Fibroblast of lung (primary cell): ENCODE measurements at places on chromosomes 3 and 15. TPM values are rescaled to one million over a fixed set of nuclear protein-coding genes. Genes with fewer than 3 reads are reported as not detected.

MON1A gene
- 11.8 and 12.2 TPM in 2 replicates for total RNA-seq

EAF2 gene
- total RNA-seq, result 2.1 and 2.8 TPM in 2 replicates

SLC28A1 gene
- not detected in 2 replicates for total RNA-seq

TRPC1 gene
- 43.1 and 56.5 TPM in 2 replicates for total RNA-seq

TRAT1 gene
- not detected in 2 replicates for total RNA-seq

CFAP161 gene
- total RNA-seq, result 0.17 and 0.26 TPM in 2 replicates

NPAP1 gene
- total RNA-seq, result not detected in 2 replicates

SPESP1 gene
- total RNA-seq, result 4.6 and 8.2 TPM in 2 replicates

CNTN4 gene
- 0.17 and 0.51 TPM in 2 replicates for total RNA-seq

TUSC7 gene
- total RNA-seq, result not detected in 2 replicates

USP50 gene
- 0.17 TPM in 1 of 2 replicates, not detected in the other for total RNA-seq

RBPMS2 gene
- under 0.01 TPM in 1 of 2 replicates, not detected in the other for total RNA-seq

AGTR1 gene
- total RNA-seq, result 1.2 and 1.5 TPM in 2 replicates

FOXL2 gene
- total RNA-seq, result under 0.01 TPM in 2 replicates

CTXN2 gene
- not detected in 2 replicates for total RNA-seq

FANCD2 gene
- total RNA-seq, result 2.1 and 7.1 TPM in 2 replicates

TMEM212 gene
- total RNA-seq, result not detected in 2 replicates

AADACL2 gene
- under 0.01 TPM in 1 of 2 replicates, not detected in the other for total RNA-seq

MST1 gene
- 5.1 and 6.6 TPM in 2 replicates for total RNA-seq

GDPGP1 gene
- total RNA-seq, result 6.2 and 9.7 TPM in 2 replicates

PLA2G4B gene
- total RNA-seq, result 0.99 and 1.3 TPM in 2 replicates

DPPA2 gene
- total RNA-seq, result not detected in 2 replicates

GABRG3 gene
- not detected in 2 replicates for total RNA-seq

IL5RA gene
- total RNA-seq, result not detected in 2 replicates

DUOX1 gene
- total RNA-seq, result not detected in 2 replicates

TTC21A gene
- total RNA-seq, result 1.5 and 2.1 TPM in 2 replicates

VIPR1 gene
- total RNA-seq, result not detected in 2 replicates

HHATL gene
- not detected in 2 replicates for total RNA-seq

MKRN2OS gene
- total RNA-seq, result not detected in 2 replicates

PRICKLE2 gene
- 25.9 and 29.4 TPM in 2 replicates for total RNA-seq

SGO1 gene
- total RNA-seq, result 0.26 and 1.8 TPM in 2 replicates

TBC1D5 gene
- total RNA-seq, result 112 and 129 TPM in 2 replicates

TF gene
- under 0.01 and 0.33 TPM in 2 replicates for total RNA-seq

RASA2 gene
- total RNA-seq, result 10.0 and 11.4 TPM in 2 replicates

PAK6 gene
- under 0.01 TPM in 1 of 2 replicates, not detected in the other for total RNA-seq

TERC gene
- total RNA-seq, result 210 and 457 TPM in 2 replicates

MGA gene
- 31.6 and 33.7 TPM in 2 replicates for total RNA-seq

IQCH gene
- 2.6 and 5.0 TPM in 2 replicates for total RNA-seq

DNAH1 gene
- 1.8 and 3.0 TPM in 2 replicates for total RNA-seq

SYNPR gene
- not detected in 2 replicates for total RNA-seq

WNT5A gene
- 52.6 and 117 TPM in 2 replicates for total RNA-seq

CPNE4 gene
- total RNA-seq, result 0.17 TPM in 1 of 2 replicates, not detected in the other

ISG20 gene
- 3.0 and 3.1 TPM in 2 replicates for total RNA-seq

MYZAP gene
- 0.17 TPM in 1 of 2 replicates, not detected in the other for total RNA-seq

NR1I2 gene
- under 0.01 TPM in 1 of 2 replicates, not detected in the other for total RNA-seq
